HT1080 (cell line): ENCODE measurements at places on chromosomes 4 and X. TPM values are rescaled to one million over a fixed set of nuclear protein-coding genes. Genes with fewer than 3 reads are reported as not detected.

Gene RS1
- not detected in 2 replicates for total RNA-seq

Gene MAGED4B
- total RNA-seq = 1.9 and 5.3 TPM in 2 replicates

Gene CYTL1
- total RNA-seq = 1.5 and 2.2 TPM in 2 replicates

DNA sequence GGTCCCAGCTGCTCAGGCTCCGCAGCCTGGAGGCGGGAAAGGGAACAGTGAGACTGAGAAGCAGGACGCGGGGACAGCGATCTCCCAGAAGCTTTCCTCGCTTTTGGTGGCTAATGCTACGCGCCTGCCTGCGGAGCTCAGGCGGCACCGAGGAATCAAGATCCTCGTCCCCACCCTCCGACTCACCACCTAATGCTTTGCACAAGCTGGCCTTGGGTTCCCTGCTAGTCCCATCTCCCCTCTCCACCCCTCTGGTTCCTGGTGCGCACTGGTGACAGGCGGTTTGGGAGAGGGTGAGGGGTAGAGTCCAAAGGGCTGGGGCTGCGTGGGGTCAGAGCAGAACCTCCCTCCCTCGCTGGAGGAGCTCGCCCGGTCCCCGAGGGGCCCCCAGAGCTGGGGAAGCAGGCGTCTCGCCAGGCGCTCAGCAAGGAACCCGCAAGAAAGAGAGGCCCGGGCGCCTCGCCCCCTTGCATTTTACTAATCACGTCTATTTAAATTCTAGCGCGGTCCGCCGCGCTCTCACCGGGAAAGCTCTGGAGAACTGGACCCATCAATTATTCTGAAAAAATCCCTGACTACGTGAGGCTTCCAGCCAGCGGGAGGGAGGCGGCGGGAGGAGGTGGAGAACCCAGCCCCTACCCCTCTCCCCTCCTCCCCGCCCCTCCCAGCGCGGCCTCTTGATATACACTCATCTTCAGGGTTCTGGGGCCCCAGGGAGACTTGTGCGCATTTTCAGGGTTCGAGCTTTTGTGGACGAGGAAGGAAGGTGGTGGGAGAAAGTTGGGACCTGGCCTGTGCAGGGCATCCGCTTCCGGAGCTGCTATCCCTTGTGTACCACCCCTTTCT lies 9.1 kb downstream of the POU4F2 start:
- no peak for DNase-seq

- no peak for DNase-seq
Measured at GRCh38 chrX:47321386-47321785, 49.0 kb upstream of the ZNF157 start.

- peak; percentile 59 for DNase-seq
Measured at GRCh38 chr4:113878668-113879067, 100.8 kb downstream of the ARSJ start.

DNA sequence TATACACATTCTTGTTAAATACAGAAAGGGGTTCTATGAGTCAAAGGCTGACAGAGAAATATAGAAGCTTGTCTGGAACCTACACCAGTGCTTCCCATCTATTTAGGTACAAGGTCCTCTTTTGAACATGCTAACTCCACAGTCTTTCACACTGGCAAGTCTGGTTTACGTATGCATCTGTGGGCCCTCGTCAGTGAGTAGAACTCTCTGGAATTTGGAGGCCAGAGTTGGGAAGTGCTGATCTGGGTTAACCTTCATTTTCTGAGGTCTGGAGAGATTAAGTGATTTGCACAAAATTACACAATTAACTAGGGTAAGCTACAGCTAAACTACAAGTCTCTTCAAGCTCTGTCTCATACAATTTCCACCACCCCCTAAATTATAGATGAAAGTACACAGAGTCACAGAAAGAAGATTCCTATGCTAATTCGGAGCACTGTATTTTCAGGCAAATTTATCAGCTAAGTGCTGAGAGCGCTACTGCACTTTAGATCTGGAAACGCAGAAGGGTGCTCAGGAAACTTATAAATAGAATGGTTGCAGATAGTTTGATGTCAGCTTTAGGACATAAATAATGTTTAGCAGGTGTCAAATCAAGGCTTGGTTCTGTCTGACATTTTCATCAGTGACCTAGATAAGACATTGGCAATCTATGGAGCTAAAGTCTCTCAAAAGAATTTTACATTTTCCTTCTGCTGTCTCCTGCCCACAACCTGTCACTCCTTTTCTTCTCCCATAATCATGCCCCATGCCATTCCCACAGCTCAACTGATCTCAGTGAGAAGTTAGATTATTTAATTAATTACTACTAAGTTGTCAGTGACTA lies 43.0 kb upstream of the PDLIM5 start:
- DNase-seq = no peak
